ENCODE measurements at places on chromosomes 6 and 20.

DNA sequence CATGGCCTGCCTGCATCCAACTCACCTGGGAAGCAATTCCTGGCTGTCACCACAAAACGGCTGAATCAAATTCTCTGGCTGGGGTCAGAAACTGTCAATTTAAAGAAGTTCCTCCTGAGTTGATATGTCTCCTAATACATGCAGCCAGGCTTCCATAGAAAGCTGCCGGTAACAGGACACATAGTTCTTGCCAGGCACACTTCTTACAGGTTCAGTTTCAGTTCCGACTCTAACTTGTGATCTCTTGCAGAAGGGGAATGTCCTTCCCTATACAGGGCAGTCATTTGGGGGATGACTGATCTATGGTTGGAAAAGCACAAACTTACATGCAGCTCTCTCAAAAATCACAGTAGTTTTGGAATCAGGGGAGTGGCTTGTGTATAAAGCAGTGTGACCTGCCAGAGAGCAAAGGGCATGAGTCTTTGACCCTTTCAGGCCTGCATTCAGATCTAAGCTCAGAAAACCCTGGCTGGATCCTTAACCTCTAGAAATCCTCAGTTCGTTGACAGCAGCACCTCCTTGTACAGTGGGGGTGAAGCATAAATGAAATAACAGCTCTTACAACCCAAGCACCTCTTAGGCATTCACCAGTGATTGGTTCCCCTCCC, 195.6 kb downstream of the SCP2D1 start:
- DNase-seq: no peak

- no peak for DNase-seq
Observed at GRCh38 chr6:2581611-2582010, 169.1 kb downstream of the MYLK4 start.

DNA sequence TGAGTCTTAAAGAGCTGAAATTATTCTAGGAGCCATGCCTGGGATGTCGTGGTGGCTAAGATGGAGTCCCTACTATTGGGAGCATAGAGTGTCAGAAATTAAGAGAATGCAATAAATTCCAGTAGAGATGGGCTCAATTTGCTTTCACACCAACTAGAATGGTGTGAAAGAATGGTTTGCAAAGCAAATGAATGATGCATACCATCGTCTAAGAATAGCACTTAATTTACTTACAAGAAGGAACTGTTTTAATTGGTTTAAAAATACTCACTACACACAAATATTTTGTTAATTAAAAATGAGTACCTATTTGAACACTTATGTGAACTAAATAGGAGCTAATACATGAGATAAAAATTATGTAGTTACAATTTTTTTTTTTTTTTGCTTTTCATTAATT, 132.6 kb downstream of the GMPR start:
- no peak for DNase-seq

GRCh38 chr6:33742837-33743236, 3.9 kb downstream of the IP6K3 start:
- DNase-seq: no peak

DNA sequence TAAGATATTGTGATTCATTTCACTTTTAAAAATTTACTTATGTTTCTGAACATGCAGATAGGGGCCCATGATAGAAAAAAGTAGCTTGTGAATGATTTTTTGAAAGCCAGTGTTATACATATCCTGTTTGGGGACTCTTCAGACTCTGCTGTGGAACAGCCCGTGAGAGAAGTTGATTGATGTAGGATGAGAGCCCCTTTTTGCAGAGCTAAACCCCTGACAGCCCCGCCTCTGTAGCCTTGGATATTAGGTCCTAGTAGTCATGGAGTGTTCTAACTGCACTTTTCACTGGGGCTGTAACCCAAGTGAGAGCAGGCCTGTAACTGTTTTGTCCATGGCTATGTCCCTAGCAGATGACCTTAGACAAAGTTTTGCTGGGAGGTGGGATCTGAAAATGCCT, 8.2 kb downstream of the TMEM200A start:
- no peak for DNase-seq

DNA sequence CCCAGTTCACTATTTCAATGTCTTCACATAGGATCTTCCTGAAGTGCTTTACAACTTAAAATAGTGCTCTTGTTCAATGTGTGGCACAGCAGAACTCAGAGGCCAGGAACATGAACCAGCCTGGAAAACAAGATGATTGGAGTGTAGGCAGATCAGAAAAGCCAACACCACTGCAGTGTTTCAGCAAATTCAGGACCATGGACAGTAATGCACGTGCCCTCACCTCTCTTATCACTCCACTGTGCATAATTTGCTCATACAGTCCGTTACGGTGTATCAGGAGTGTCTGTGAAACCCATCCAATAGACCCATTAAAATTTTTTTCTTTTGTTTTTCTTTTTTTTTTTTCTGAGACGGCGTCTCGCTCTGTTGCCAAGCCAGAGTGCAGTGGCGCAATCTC, 27.6 kb upstream of the HACE1 start:
- DNase-seq: peak; percentile 34

DNA sequence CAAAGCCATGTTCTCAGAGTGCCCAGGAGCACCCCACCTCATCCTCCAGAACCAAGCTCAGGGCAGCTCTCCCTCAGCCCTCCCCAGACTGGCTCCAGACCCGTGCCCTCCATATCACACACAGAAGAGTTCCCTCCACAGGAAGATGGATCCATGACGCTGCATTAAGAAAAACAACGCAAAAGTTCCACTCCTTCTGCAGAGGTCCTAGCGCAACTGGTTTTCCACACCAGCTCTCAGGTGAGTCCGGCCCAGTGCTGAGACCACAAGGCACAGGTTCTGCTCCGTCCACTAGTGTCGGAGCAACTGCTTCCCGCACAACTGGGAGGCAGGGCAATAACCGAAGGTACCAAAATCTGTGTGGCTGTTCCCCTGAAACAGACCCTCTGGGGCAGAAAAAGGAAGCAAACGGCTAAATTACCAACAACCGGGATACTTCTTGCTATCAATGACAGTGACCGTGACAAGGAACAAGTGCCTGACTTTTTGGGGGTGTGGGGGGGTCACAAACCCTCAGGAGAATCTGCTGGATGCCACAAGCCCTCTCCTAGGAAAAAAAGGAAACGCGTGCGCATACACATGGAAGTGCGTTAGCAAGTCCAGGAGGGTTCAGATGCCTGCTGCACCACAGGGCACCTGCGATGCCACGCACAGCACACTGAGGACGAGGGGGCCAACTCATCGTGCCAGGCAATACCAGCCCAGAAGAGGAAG, 49.2 kb downstream of the MYH7B start:
- DNase-seq: no peak

DNA sequence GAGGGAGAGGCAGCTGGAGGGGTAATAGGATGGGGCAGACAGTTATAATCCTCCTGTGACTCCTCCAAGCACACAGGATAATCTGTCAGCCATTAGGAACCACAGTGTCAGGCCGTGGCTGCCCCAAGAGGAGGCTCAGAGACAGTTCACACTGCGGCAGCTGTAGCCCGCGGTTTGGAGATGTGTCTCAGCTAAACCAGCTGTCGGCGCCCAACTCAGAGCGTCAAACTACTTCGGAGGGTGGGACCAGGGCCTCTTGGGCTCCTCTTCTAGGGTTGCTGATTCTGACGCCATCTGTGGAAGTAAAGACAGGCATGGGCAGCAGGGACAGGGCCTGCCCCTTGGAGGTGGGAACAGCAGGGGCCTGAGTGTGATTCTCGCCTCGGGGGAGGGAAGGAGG, 309.8 kb downstream of the CDC5L start:
- peak; percentile 73 for DNase-seq

DNA sequence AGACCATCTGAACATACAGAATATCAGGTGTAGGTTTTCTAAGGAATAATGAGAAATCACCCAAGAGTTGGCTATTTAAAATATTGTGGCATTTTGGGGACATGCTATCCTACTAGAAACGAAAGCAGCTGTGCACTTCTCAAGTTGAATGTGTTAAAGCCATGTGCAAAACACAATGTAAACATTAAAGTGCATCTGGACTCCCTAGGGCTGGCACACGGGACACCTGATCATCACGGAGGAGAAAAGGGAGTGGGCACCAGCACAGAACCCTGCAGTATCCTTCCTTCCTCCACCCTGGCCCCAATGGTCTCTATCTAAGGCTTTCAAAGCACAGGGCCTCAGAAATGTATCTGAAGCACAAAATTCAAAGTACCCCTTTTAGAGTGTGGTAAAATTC, 94.3 kb downstream of the INSM1 start:
- no peak for DNase-seq

GRCh38 chr6:168198302-168199180, 119.5 kb upstream of the FRMD1 start:
- no peak for DNase-seq

GRCh38 chr6:135052939-135053338, 1.7 kb downstream of the HBS1L start:
- no peak for DNase-seq

GRCh38 chr6:129105035-129105434, 222.1 kb downstream of the LAMA2 start:
- DNase-seq: no peak

- DNase-seq: no peak
Observed at GRCh38 chr20:14723614-14724013, 386.2 kb upstream of the FLRT3 start.

DNA sequence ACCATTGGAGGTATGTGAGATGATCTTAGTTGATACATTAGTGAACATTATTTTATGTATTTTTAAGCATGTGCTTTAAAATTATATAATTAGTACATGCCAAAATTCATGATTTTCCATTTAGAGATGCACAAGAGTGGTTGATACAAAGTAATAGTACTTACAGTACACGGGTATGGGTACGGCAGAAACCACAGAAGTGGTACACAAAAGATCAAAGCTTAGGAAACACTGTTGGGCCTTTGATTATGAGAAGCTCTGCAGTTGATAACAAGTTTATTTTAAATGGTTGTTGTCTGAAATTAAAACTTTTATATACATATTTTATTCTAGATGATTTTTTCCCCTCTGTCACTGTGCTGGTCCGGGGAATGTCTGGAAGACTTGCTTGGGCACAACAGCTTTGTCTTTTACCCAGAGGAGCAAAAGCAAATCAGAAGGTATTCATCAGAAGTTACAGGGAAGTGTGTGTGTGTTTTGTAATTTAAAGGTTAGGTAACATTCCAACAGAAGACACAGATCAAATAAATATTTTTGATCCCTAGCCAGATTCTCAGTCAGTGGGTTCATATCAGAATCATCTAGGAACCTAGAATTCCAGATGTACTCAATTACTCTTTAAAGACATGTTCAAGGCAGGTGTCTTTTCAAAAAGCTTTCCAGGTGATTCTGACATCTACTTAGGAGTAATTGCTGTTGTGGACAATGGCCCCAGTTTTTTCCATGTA, 32.5 kb upstream of the ADIG start:
- no peak for DNase-seq

DNA sequence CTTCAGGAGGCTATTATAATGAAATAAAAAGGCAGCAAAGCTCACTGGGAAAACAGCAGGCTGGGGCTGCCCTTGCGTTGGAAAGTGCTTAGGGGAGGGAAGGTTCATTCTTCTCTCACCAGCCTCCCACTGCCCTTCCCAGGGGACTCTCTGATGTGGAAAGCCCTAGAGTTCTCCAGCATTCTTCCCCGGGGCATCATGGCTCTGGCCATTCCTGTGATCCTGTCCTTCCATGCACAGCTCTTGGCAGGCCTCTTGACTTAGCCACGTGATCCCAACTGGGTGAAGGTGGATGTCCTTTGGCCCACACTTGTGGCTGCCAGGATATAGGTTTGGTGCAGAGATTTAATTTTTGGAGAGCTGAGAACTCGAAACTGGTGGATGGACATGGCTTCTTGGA, 58.0 kb upstream of the ZNF831 start:
- no peak for DNase-seq

All from muscle of back (tissue), 13 donors.